ENCODE measurements at places on chromosomes 4 and X.

DNA sequence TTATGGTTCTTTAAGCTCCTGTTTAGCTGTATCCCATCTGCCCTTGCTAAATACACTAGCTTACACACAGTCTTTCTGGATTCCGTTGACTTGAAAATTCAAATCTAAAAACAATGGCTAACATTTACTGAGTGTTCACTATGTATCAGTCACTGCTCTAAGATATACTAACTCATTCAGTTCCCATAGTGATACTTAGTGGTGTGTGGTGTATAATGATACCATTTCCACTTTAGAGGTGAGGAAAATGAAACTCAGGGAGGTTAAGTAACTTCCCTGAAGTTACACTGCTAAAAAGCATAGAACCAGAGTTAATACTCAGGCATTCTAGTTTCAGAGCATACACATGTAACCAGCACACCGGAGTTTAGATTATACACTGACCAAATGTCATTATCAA lies 762.0 kb downstream of the GRID2 start:
- H3K4me3 ChIP-seq = no peak overlapping the region
- H3K36me3 ChIP-seq = no peaks in the 10 kb centered on the region
- H3K27me3 ChIP-seq = no peaks in the 10 kb centered on the region
- H3K4me1 ChIP-seq = no peaks in the 10 kb centered on the region

- no peaks in the 10 kb centered on the region for H3K27me3 ChIP-seq
- no peak overlapping the region for H3K27ac ChIP-seq
- no peaks in the 10 kb centered on the region for H3K4me1 ChIP-seq
These were observed 10.8 kb upstream of the NKAP start for GRCh38 chrX:119954374-119954773.

DNA sequence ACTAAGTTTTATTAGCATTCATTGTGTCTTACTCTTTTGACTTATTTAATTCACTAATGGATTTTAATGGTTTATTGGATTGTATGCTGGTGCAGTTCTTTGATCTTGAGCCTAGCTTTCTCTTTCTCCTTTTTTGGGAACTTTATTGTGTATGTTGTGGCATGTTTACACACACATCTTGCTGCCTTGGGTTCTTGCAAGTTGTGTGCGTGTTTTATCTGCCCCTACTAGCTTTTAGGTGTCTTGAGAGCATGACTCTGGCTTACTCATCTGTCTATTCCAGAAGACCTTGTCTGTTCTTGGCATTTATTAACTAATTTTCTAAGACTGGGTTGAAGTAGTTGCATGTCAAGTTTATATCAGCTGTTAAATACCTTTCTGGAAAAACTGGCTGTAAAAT lies 2.7 kb downstream of the TMEM165 start:
- H3K4me3 ChIP-seq = no peak overlapping the region
- no peaks in the 10 kb centered on the region for H3K36me3 ChIP-seq
- peaks cover 29% of the 10 kb centered on the region for H3K4me1 ChIP-seq
- no peak for DNase-seq
- no peak overlapping the region for H3K27ac ChIP-seq

- H3K4me1 ChIP-seq = no peaks in the 10 kb centered on the region
- H3K36me3 ChIP-seq = no peaks in the 10 kb centered on the region
- H3K27me3 ChIP-seq = no peaks in the 10 kb centered on the region
- no peak overlapping the region for H3K4me3 ChIP-seq
- no peak overlapping the region for H3K27ac ChIP-seq
These were observed 209.1 kb upstream of the HCCS start for GRCh38 chrX:10902001-10902400.

DNA sequence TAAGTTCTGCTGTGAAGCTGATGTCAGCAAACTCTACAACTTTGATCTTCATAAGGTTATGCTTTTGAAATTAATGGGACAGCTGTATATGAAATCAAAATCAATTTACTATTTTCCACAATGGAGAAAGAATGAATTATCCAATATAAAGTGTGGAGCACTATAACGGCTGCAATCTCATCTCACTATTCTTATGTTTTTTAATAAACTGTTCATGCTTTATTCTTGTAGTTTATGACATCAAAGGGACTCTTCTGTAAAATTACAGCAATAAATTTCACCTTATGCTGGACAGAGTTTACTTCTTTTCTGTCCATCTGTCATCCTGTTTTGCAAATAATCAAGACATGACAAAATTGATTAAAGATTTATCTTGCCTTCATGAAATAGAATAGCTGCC lies 192.5 kb downstream of the TECRL start:
- H3K4me3 ChIP-seq = no peak overlapping the region
- H3K27ac ChIP-seq = no peak overlapping the region
- no peaks in the 10 kb centered on the region for H3K4me1 ChIP-seq
- H3K36me3 ChIP-seq = no peaks in the 10 kb centered on the region

DNA sequence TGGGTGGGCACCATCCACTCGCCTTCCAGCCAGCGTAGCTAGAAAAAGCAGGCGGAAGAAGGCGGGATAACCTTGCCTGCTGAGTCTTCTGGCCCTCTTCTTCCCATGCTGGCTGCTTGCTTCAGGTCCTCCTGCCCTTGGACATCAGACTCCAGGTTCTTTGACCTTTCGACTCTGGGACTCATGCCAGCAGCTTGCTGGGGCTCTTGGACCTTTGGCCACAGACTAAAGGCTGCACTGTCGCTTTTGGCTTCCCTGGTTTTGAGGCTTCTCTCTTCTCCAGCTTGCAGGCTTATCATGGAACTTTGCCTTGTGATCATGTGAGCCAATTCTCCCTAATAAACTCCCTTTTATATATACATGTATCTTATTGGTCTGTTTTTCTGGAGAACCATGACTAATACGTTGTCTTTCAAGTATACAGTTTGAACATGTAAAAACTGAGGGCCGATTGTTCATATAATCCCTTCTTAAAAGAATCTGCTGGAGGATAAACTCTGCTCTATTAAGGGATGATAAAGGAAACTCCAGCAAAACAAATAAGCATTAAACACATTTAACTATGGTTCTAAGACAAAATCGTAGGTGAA lies 116.6 kb upstream of the LCORL start:
- no peak overlapping the region for H3K27ac ChIP-seq
- no peak for DNase-seq
- H3K27me3 ChIP-seq = no peaks in the 10 kb centered on the region
- H3K4me3 ChIP-seq = no peak overlapping the region
- H3K36me3 ChIP-seq = no peaks in the 10 kb centered on the region

GRCh38 chr4:1207157-1207470 lies 34.7 kb upstream of the SPON2 start:
- DNase-seq = no peak
- H3K27me3 ChIP-seq = no peaks in the 10 kb centered on the region
- peaks cover 20% of the 10 kb centered on the region for H3K36me3 ChIP-seq
- peaks cover 3% of the 10 kb centered on the region for H3K4me1 ChIP-seq
- H3K4me3 ChIP-seq = no peak overlapping the region
